ENCODE measurements at places on chromosomes 1 and 21. TPM values are rescaled to one million over a fixed set of nuclear protein-coding genes. Genes with fewer than 3 reads are reported as not detected.
A peak's percentile ranks its signal among the peaks of the same experiment; 100 is the strongest.

The SH2D1B gene
- total RNA-seq, result 0.29 TPM

The KCNK1 gene
- total RNA-seq, result not detected

The SMPDL3B gene
- not detected for total RNA-seq

The SERTAD4 gene
- total RNA-seq, result not detected

The ATP1A2 gene
- total RNA-seq, result not detected

The SV2A gene
- 3.0 TPM for total RNA-seq

The SSBP3 gene
- 93.8 TPM for total RNA-seq

The RIPPLY3 gene
- not detected for total RNA-seq

The PDZK1IP1 gene
- not detected for total RNA-seq

The RTCA gene
- 42.2 TPM for total RNA-seq

The NTRK1 gene
- total RNA-seq, result not detected

The SLC6A17 gene
- not detected for total RNA-seq

The KIF17 gene
- not detected for total RNA-seq

The CD2 gene
- 178 TPM for total RNA-seq

The ASPM gene
- total RNA-seq, result 0.16 TPM

The OVAAL gene
- total RNA-seq, result not detected

The PYHIN1 gene
- total RNA-seq, result 15.1 TPM

- no peak for DNase-seq
Measured at GRCh38 chr1:100344774-100345173, 7.5 kb upstream of the CDC14A start.

- DNase-seq, result no peak
Measured at GRCh38 chr1:67704351-67704750, 19.4 kb downstream of the GADD45A start.

DNA sequence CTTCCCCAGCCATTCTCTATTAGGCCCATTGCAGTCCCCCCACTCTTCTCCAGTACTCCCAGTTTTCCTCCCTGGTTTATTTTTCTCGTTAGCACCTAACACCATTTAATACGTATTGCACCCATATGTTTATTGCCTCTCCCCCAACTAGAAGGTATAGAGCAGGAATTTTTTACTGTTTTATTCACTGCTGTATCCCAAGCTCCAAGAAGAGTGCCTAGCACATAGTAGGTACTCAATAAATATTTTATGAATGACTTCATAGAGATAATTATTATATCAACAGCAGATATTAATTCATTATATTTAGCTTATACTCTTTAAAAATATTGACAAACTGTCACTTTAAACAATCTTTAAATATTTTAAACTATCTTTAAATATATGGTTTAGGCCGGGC lies 5.7 kb upstream of the ACOT7 start:
- no peak for DNase-seq

- no peak for DNase-seq
Measured at GRCh38 chr1:17826165-17826488, 71.0 kb downstream of the ACTL8 start.

DNA sequence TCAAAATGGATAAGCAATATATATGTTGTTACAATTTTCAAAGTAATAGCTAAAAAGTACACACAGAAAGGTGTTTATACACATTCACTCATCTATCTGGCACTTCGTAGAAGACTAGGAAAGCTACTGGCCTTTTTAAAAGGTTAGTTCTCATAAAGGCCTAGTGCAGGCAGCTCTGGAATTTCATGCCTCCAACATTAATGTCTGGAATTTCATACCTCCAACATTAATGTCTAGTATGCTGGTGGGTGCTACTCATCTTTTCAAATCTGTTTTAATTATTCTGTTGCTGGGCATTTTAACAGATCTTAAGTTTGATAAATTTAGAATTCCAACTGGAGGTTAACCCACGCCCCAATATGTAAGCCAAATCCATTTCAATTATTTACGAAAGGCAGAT lies 124.2 kb downstream of the AKT3 start:
- no peak for DNase-seq

GRCh38 chr1:201370500-201370899 lies 7.0 kb downstream of the TNNT2 start:
- no peak for DNase-seq

- DNase-seq, result no peak
Measured at GRCh38 chr21:38525454-38525853, 27.2 kb upstream of the ERG start.

DNA sequence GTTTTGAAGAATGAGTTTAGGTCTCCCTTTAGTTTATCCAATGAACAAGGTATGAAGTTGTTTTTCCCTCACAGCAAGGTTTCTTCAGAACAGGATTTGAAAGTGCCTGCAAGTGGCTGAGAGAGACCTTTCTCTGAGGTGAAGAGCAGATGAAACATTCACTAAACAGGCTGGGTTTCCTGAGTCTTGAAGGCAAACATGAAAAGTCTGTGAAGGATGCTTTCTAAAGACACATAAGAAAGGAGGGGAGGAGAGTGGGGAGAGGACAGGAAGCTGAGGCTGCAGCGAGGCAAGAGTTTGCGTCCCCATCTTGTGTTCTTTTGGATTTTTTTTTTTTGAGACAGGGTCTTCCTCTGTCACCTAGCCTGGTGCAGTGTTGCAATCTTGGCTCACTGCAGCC lies 95.7 kb upstream of the SIM2 start:
- no peak for DNase-seq

DNA sequence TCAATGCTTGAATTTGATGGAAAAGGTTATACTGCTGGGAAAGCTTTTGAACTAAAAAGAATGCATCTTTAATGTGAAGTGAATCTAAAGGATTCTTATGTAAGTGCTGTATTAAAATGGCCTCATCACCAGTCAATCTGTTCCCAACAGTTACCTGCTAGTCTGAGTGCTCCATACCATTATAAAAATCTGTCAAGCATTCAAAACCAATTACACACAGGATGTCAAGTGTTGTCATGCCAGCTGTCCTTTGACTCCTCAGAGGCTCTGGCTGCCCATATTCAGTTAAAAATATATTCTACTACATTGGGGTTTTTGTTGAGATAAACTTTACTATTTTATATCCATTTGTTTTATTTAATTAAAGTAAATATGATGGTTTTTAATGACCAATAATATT lies 1587.7 kb downstream of the AMY1C start:
- DNase-seq, result no peak

DNA sequence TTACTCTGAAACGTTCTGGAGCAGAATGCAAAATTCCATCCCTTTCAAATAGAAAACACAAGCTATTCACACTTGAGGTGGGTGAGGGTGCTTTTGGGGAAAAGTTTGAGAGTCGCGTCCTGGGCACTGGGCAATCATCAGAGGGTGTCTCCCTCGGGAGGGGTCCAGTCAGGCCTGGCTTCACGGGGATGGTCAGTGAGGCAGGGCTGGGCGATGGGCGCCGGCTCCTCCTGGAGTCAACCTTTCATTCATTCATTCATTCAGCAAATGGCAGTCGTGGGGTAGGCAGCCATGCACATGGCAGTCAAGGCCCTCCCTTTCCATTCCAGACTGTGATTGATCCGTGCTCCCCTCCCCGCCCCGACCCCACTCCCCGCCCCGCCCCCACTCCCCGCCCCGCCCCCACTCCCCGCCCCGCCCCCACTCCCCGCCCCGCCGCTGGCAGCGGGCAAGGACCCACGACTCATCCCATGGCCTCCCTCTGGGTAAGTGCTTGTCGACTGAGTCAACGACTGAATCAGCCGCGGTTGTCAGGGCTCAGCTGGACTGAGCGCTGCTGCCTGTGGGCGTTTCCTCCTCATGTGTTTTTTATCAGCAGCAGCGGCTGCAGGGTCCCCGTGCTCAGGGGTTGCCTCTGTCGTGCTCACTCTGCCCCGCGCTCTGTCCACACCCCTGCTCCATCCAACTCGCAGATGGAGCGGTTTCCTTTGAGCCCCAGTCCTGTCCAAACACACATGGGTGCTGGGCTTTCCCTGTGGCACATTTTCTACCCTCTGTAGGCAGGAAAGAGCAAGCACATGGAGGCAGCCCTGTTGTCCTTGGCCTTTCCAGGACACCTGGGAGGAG lies 12.5 kb upstream of the SPSB1 start:
- peak; percentile 59 for DNase-seq

DNA sequence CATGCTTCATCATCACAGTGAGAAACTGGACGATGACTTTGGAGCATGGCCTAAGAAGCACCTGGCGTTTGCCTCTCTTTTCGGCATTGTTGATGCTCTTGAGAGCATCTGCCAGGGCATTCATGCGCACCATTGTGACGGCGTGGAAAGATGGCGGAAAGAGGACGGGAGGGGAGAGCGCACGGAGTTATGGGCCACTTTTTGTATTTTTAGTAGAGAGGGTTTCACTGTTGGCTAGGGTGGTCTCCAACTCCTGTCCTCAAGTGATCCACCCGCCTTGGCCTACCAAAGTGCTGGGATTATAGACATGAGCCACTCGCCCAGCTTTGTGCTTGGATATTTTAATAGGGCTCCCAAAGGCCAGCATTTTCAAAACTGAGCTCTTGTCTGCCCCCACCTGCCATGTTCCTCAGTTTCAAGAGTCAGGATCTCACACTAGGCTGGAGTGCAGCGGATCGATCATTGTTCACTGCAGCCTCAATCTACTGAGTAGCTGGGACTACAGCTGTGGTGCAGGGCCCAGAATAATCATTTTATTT lies 5.3 kb downstream of the RPS8 start:
- no peak for DNase-seq

GRCh38 chr21:38171723-38172344 lies 85.0 kb upstream of the KCNJ15 start:
- no peak for DNase-seq

DNA sequence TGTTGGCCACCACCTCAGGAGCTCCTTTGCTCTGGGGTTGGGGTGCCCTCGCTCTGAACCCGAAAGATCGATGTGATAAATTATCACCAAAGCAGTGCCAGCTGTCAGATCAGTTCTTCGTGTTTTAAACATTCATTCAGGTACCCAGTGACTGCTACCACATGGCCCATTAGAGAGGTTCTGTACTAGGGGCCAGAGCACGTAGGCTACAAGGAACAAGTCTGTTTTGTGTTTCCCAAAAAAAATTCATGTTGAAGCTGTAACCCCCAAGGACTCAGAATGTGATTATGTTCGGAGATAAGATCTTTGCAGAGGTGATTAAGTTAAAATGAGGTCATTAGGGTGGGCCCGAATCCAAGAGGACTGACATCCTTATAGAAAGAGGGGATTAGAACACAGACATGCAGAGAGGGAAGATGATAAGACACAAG lies 526.9 kb downstream of the NPHP4 start:
- DNase-seq, result no peak

- no peak for DNase-seq
Measured at GRCh38 chr1:24415910-24416665, 486 bp downstream of the NIPAL3 start.

GRCh38 chr1:164725401-164725800 lies 166.4 kb downstream of the PBX1 start:
- no peak for DNase-seq

- no peak for DNase-seq
Measured at GRCh38 chr1:80445033-80445432, 1355.7 kb upstream of the ADGRL2 start.

- DNase-seq, result no peak
Measured at GRCh38 chr1:101257500-101258325, 20.9 kb downstream of the S1PR1 start.

- DNase-seq, result no peak
Measured at GRCh38 chr1:180027949-180028445, 73.4 kb downstream of the CEP350 start.

DNA sequence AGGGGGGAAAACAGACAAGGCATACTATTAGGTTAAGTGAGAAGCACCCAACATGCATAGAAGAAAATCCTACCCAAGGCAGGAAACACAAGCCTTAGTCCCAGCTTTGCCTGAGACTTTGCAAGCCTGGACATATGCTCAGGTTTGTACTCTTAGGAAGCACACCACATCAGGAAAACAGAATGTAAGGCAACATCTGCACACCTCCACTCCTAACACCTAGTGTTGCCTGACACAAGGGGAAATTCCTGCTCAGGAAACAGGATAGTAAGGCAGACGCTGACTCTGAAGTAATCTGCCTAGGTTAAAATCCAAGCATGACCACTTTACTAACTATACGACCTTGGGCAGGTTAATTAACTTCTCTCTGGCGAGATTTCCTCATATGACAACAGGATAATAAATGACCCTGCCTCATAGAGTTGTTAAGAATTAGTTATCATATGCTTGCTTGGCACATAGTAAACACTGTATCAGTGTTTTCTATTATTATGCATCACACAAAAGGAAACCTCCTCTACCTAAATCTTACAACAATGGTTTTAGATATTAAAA lies 119.8 kb downstream of the ZZZ3 start:
- no peak for DNase-seq

DNA sequence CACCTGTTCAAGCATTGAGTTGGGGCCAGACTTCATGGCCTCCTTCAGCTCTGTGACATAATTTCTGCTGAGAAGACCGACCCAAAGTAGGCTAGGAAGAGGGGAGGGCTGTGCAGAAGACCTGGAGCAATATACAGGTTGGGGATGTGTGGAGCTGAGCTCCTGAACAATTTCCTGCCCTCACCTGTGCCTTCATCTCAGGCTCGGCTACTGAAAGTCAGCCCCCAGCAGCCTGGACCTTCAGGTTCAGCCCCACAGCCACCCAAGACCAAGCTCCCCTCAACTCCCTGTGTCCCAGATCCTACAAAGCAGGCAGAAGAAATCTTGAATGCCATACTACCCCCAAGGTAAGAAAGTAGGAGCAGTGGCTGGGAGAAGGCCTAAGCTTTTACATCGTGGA lies 662 bp downstream of the DNALI1 start:
- DNase-seq, result no peak

GRCh38 chr1:175415129-175415712 lies 222.6 kb upstream of the KIAA0040 start:
- no peak for DNase-seq

DNA sequence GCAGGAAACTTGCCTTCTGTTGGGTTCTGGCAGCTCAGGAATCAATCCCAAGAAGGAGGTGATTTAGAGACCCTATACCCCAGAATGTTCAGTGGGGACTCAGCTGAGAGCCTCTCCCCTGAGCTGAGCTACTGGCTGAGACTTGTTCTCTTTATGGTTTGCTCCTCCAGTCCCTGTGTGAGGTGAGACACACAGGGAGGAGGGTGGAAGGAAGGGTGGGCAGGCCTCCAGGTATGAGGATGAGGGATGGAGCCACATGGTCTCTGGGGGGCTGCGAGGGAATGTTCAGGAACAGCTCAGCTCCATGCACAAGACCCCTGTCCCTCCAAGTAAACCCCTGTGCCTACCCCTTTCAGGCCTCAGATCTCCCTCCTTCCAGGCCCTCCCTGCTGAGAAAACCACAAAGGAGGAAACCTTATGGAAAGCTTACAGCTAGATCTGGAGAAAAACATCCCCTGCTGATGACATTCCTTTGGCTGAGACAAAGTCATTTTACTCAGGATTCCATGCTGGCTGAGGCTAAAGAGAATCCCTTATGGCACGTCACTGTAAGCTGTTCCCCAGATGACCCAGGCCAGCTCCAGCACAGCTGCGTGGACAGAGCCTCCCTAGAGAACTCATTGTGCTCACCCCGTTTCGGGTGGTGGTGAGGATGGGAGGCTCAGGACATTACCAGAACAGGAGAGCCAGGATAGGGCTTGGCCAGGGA lies 91.5 kb upstream of the IPO9 start:
- DNase-seq, result no peak
